Heart right ventricle (tissue), 16 donors: ENCODE measurements at places on chromosomes 1 and 21.
A peak's percentile ranks its signal among the peaks of the same experiment; 100 is the strongest.

GRCh38 chr1:48916130-48917069 lies 139.7 kb upstream of the BEND5 start:
- no peak for DNase-seq

- no peak for DNase-seq
Measured at GRCh38 chr21:23578027-23578426, 2029.3 kb downstream of the MRPL39 start.

- DNase-seq: no peak
Measured at GRCh38 chr1:170721621-170722020, 57.7 kb downstream of the PRRX1 start.

DNA sequence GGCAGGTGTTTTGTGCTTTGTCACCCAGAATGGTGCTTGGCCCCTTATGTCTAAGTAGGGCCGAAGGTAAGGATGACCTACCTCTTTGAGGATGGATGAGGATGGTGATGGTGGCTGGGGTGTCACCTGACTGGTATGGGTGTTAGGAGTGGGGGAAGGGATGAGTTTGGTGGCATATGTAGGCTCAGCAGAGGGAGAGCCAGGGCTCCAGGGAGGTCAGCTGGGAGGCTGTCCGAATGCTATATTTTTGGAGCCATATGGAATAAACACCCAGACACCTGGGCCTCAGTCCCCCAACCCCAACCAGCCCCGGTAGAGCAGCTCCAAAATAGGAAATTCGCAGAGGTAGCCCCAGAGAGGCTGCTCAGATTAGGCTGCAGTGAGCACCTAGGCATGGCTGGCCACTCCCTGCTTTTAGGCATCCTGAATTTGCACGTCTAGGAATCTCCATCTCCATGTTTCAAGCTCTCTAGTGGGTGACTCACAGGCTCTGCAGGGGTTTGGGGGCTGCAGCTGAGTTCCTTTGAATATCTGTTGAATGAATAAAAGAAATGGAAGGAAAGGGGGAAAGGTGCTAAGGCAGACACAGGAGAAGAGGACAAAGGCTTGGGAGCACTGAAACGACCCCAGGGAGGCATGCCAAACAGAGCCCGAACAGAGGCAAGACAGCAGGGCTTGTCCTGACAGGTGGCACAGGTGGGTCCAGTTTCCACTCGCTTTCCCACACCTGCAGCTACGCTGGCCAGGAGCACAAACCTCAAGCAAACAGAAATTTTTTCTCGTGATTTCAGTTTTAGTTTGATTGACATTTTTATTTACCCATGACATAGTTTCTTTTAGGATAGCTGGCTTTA lies 135.3 kb upstream of the EDN2 start:
- no peak for DNase-seq

DNA sequence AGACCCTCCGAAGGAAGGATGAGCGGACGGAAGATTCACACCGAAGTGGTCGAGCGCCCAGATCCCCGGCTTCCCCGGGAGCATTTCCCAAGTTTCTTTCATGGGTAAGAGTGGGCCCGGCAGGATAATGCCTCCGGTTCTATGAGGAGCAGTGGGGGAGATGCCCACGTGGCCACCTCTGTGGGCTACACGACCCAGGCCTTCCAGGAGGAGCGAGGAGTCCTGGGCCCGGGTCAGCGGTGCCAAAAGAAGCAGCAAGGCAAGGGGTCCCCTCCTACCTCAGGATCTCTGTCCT lies 7.9 kb upstream of the NBPF11 start:
- DNase-seq: no peak

GRCh38 chr21:27190601-27191000 lies 223.7 kb upstream of the ADAMTS5 start:
- DNase-seq: no peak

DNA sequence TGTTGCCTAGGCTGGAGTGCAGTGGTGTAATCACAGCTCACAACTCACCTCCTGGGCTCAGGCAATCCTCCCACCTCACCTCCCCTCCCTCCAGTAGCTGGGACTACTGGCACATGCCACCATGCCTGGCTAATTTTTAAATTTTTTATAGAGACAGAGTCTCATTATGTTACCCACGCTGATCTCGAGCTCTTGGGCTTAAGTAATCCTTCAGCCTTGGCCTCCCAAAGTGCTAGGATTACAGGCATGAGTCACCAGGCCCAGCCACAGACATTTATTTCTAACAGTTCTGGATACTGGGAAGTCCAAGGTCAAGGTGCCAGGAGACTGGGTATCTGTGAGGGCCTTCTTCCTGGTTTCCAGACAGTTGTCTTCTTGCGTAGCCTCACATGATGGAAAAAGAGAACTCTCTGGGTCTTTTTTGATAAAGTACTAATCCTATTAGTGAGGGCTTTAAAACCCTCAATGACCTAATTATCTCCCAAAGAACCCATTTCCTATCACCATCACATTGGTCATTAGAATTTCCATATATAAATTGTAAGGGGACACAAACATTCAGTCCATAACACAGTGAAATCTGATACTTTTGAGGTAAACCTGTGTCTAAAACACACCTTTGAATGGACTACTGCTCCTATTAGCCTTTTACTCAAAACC lies 67.9 kb downstream of the PHACTR4 start:
- DNase-seq: no peak

DNA sequence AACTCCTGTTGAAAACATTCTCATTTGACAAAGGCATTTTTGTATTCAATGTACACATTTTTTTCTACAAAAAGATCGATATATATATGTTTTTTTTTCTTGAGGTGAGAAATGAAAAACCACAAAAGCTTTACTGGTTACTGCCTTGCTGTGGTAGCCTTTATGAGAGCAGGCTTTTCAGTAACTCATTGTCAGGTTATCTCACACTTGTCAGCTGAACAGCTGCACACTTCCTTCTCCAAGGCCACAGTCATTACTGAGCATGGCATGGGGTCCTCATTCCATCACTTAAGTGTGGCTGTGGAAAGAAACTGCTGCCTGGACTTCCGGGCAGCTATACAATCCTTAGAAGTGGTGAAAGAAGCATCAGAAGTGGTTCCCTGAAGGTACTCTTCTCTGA lies 169.3 kb upstream of the ZP4 start:
- no peak for DNase-seq

GRCh38 chr1:94036730-94037129 lies 84.2 kb downstream of the ABCA4 start:
- no peak for DNase-seq

DNA sequence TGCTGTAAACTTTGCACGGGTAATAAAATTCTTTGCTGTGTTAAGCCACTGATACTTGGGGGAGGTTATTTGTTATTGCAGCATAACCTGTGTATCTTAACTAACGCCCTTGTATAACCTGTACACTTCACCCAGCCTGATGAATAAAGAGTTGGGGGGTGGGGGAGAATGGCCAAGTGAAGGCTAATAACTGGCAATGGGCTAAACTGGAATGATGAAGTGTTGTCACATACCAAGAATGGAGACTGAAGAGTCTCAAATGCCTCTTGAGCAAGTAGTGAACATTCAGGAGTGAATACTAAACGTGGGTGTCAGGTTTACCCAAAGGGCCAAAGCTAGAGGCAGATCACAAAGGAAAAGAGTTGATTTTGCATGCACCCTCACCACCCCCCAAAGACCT lies 169.4 kb downstream of the C1orf94 start:
- DNase-seq: no peak

DNA sequence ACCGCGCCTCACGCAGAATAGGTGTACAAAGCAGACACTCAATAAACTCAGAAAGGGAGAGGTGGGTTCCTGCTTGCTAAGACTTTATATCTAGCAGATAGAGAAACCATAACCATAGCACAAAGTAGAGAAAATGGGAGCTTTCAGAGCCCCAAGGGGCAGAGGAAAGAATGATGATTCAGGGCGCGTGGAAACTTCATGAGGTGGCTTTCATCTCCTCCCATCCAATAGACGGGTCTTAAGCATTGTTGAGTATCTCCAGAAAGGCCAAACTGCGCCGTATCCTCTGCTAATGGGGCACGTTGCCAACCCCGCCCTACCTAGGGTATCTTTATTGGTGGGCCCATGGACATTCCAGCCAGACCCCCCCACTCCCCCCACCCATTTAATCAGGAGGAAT lies 778 bp upstream of the MIXL1 start:
- DNase-seq: no peak

- DNase-seq: no peak
Measured at GRCh38 chr1:110347182-110347893, 8.2 kb downstream of the RBM15 start.

DNA sequence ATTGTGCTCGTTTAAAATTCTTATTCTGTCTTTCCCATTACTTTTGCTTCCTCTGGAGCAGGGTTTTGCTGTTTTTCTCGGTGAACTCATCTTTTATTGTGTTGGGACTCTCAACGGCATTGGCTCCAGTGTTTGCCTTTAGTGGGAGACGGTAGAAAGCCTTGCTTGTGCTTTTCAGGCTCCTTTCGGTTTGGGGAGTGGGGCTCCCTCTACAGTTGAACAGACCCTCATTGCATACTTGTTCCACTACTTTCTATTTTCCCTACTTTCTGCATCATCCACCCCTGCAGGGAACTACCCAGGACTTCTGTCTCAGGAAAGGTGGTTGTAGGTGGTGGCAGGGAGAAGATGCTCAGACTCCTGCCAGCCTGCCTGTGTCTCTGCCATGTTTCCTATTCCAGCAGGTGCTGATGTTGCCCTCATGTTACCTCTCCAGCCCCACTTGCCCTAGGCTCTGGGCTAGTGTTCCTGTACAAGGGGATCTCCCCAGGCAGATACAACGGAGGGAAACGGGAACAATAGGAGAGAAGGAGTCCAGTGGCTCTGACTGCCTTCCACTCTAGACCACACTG lies 68.5 kb upstream of the ZBTB18 start:
- DNase-seq: no peak

GRCh38 chr1:223233410-223234169 lies 90.5 kb upstream of the TLR5 start:
- peak; percentile 42 for DNase-seq

GRCh38 chr1:8378981-8379470 lies 61.1 kb downstream of the SLC45A1 start:
- no peak for DNase-seq

DNA sequence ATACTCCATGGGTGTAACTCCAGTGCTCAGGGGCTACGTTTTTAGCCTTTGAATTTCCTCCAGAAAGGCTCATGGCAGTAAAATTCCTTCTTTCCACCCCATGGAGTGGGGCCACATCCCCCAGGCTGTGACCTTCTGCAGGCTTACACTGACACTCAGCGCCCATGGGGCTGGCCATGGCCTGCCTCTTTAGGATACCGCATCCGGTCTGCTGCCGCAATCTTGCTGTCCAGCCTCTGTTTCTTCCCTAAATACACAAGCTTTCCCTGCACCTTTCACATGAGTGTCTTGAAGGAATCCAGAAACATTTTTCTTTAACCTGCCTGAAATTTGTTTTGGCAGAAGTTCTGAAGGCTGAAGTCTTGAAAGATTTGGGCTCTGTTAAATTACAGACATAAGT lies 170.5 kb downstream of the NTMT2 start:
- DNase-seq: no peak

DNA sequence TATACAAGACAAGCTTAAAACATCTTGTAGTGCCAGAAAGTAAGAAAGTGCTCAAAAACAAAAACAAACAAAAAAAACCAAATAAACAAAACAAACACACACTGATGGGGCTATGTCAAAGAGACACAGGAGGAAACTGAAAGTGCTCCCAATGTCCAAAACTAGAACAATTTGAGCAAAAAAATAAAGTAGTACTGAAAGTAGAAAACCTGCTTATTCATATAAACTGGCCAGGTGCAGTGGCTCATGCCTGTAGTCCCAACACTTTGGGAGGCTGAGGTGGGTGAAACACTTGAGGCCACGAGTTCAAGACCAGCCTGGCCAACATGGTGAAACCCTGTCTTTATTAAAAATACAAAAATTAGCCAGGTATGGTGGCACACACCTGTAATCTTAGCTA lies 129.9 kb downstream of the GLUL start:
- DNase-seq: no peak

- no peak for DNase-seq
Measured at GRCh38 chr1:232335261-232335660, 294.7 kb downstream of the SIPA1L2 start.

GRCh38 chr1:212310383-212310782 lies 25.2 kb downstream of the PPP2R5A start:
- DNase-seq: no peak

- no peak for DNase-seq
Measured at GRCh38 chr1:186479162-186479561, 18.2 kb upstream of the PDC start.

DNA sequence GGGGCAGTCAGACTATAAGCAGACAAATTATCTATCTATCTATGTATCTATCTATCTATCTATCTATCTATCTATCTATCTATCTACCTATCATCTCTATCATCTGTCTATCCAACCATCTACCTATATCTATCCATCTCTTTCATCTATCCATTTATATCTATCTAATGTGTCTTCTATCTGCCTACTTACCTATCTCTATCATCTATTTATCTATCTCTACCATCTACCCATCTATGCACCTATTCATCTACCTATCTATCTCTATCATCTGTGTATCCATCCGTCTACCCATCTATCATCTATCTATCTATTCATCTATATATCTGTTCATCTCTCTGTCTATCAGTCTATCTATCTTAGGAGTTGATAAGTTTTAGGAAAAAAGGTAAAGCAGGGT lies 10.8 kb upstream of the COG2 start:
- DNase-seq: no peak

- DNase-seq: no peak
Measured at GRCh38 chr1:168419736-168420135, 124.1 kb downstream of the XCL2 start.

GRCh38 chr1:236407059-236407458 lies 13.0 kb downstream of the EDARADD start:
- DNase-seq: no peak

DNA sequence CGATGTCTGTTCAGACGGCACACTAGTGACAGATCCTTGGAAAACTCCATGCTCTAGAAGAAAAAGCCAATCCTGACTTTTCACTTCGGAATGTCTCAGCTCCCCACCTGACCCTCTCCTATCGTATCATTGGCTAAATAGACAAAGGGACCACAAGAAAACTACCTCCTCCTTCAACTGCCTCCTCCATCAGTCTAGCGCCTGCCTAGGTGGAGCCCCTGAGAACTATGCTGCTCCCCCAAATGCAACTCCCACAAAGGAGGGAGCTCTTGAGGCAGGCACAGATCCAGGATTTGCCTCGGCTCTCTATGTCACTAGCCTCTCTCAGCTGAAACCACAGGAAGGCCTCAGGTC lies 148.4 kb downstream of the TOMM20 start:
- DNase-seq: no peak

GRCh38 chr21:16891821-16892220 lies 621.0 kb upstream of the CXADR start:
- no peak for DNase-seq

DNA sequence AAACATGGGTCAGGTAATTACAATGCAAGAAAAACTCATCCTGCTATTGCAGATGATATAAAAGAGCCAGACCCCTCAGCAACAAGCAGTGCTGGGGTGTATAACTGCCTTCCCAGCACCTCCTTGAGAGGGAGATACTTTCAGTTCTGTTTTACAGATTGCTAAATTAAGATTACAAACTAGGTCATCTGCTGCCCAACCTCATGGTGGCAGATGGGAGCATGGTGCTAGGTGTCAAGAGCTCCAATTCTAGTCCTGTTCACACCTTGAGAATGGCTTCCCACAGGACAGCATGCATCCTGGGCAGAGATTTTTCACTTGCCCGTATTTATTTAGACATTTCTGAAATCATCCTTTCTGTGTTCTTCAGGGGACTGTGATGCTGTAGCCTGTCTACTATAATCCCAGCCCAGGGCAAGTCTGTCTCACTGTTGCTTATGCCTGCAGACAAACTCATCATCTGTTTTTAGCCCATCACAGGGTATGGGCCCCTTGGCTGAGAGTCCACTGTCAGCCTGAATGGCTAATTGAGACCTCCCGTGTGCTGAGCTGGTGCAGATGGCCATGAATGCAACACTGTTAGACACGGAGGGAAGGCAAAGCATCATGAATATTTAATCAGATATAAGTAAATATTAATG lies 40.2 kb upstream of the PBX1 start:
- no peak for DNase-seq
